ENCODE measurements at places on chromosomes 13 and 19.

GRCh38 chr13:34513526-34513925 lies 428.5 kb upstream of the NBEA start:
- DNase-seq: no peak

GRCh38 chr19:14118165-14119051 lies 846 bp upstream of the PRKACA start:
- DNase-seq: peak; percentile 63

DNA sequence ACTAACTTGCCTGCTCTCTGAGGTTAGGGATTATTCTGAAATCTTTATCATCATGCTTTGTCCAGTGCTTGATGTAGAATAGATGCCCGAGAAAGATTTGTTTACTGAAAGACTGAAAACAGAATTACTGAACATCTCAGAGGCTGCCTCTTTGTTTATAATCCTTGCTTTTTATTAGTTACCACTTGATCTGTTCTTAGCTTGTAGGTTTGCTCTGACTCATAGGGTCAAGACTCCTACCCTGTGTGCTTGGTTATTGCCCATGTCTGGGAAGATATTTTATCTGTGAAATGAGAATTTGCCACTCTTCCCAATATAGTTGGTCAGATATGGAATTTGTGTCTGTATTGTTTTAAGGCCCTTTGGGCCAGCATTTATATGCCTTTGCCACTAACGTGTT lies 675.3 kb downstream of the DIAPH3 start:
- no peak for DNase-seq

- peak; percentile 41 for DNase-seq
Measured at GRCh38 chr19:661427-662196, 1.4 kb downstream of the RNF126 start.

GRCh38 chr19:3281026-3281425 lies 56.6 kb downstream of the CELF5 start:
- no peak for DNase-seq

DNA sequence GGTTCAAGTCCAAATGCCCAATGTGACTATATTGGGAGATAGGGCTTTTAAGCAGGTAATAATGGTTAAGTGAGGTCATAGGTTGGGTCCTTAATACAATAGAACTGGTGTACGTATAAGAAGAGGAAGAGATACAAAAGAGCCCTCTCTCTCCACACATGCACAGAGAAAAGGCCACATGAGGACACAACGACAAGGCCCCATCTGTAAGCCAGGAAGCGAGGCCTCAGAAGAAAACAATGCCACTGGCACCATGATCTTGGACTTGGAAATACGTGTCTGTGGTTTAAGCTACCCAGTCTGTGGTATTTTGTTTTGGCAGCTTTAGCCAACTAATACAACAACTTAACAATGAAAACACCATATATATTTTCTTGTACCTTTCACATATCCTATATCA lies 23.4 kb upstream of the RFC3 start:
- no peak for DNase-seq

- no peak for DNase-seq
Measured at GRCh38 chr19:32164384-32164992, 180.9 kb upstream of the ZNF507 start.

DNA sequence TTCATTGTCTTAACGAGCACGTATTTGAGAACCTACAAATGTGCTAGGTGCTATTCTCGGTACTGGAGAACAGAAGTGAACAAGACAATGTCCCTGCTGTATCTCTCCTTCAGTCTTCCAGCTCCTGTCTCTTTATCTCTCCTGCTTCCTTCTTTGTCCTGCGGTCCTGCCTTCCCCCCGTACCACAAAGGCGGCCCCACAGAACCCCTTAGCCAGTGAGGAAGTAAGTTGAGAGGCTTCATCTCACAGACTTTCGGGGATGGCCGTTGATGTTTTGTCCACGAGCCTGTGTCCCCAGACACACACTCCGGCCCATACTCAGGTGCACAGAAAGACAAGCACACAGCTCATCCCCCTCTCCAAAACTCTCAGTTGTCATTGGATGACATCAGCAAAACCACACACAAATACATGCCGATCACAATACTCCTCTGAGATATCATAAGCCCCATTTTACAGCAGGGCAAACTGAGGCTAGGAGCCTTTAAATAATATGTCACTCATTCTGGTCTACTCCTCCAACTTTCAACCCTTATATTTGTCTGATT lies 507 bp upstream of the SWSAP1 start:
- no peak for DNase-seq

DNA sequence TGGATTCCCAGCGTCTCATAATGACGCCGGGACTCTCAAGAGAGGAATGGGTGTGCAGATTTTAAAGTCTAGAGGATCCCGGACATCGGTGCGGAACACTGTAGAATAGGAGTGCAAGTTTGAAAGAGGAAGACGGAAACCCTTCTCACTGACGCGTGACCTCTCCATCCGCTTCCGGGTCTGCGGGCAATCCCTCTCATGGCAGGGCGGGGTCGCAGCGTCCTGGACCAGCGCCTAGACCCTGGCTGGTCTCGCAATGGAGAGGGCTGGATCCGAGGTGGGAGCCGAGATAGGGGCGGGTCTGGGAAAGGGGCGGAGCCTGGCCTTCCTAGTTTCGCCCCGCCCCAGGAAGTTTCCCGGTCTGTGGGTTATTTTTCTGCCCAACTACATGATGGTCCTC lies 4.6 kb upstream of the ZNF845 start:
- no peak for DNase-seq

Data from A172 (cell line).